CD4-positive, alpha-beta T cell (primary cell): ENCODE measurements at places on chromosomes 1 and 21.

GRCh38 chr1:229972600-229973296 is 94.3 kb upstream of the GALNT2 start:
- no peak for DNase-seq

DNA sequence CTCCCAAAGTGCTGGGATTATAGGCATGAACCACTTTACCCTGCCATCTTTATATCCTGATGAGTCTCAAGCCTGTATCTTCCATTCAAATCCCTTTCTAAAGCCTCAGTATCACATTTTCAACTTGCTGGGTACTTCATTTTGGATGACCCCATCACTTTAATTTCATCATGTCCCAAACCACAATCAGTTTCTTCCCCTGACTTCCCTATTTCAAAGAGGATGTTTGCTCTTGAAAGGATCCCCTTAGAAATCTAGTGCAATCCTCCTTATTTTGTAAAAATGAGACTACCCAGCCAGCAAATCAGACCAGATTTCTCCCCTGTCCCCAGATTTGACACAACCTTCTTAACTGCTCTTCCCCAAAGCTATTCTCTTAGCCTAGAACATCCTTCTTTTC is 7.0 kb upstream of the TRIT1 start:
- DNase-seq, result no peak

GRCh38 chr1:25989440-25990234 is 8.2 kb downstream of the PAFAH2 start:
- DNase-seq, result no peak

DNA sequence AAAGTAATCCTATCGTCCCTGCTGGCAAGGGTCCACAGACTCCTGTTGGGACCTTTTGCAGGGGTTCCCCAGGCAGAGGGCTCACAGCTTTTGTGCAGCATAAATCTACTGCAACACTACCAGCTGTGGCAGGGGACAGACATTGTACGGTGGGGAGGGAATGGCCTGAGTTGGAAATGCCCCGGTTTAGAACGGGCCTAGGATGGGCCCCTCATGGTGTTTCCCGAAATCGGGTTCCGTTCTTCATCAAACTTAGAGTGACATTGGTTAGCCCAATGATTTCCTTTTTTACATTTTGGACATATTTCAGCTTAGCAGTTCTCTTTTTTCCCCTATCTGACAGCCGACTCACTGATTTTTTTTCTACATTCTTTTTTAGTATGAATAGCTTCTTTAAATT is 26.5 kb upstream of the SAMD11 start:
- no peak for DNase-seq
